Renal pelvis (tissue), 12 donors: ENCODE measurements at places on chromosomes 6 and 20.

DNA sequence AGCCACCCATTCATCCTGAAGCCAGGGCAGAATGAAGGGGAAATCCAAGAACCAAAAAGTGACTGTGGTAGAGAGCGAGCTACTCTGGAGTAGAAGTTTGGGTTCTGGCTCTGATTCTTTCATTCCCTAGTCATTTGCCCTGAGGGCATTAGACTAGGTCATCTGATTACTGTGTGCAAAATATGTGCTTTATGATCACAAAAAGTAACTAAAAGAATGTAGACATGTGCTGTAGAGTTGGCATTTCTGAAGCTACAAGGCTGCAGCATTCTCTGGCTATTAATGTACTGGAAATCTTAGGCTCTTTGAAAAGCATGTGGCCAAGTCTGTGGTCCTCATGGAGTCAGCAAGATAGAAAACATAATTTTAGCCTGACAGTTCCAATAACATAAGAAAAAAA, 94.2 kb downstream of the TBC1D7 start:
- no peak for DNase-seq

DNA sequence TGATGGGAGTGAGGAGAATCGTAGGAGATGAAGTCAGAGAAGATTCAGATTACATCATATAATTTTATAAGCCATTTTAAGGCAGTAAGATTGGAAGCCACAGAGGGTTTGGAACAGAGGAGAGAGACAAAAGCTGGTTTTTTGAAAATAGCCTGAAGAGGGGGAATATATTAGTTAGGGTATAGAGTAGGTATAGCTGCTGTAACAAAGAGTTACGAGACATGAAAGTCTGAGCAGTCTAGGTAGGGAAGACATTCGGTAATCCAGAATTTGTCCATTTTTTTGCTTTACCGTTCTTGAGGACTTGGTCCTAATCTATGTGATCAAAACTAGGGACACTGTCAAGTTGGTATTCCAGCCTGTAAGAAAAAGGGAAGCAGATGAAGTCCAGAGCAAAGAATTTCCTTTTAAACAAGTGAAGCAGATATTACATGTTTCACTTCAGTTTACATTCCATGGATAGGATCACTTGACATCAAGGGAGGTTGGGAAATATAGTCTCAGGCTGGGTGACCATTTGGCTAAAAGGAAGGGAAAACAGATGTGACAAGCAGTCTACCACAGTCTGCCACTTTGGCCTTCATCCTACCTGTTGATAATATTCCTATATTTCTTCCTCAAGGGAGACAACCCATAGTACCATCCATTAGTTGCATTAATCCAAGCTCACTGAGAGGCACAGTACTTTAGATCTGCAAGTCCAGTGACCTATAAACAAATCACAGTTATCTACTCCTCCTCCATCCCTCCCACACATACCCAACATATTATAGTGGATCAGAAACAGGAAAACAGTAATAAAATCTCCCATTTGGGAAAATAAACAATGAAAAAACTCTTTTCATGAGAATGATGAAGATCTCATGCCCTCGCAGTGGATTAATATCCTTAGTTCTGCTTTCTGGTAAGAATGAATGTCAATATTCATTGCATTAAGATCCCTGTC, 10.2 kb downstream of the FAM135A start:
- peak; percentile 20 for DNase-seq

DNA sequence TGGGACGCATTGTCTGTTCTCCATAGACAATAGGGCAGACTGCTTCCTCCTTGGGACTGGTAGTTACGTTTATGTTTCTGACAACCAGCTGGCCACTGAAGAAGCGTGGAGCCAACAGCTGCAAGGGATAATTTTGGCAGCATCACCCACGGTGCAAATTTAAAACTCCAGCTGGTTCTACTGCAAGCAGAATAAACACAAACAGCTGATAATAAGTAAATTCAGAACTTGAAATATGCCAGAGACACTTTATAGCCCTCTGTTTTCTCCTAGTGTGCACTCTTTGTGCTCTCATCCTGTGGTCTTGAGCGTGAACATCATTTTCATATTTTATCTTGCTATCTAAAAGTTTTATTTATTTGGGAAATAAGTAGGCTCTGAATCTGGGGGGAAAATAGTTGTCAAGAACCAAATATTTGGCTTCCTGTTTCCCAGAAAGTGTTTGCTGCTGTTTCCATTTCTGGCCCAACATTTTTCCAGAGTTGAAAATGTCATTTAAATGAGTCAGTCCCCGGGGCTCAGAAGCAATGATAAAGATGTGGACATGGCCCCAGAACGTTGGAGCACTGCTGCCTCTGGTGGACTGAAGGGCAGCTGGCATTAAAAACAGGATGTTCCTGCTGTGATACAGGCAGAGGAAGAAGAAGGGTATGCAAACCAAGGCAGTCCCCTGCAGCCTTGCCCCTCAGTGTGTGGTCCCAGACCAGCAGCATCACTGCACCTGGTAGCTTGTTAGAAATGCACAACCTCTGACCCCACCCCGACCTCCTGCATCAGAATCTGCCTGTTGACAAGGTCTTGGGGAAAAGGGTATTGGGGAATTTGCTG, 12.5 kb upstream of the THBD start:
- DNase-seq = peak; percentile 73

DNA sequence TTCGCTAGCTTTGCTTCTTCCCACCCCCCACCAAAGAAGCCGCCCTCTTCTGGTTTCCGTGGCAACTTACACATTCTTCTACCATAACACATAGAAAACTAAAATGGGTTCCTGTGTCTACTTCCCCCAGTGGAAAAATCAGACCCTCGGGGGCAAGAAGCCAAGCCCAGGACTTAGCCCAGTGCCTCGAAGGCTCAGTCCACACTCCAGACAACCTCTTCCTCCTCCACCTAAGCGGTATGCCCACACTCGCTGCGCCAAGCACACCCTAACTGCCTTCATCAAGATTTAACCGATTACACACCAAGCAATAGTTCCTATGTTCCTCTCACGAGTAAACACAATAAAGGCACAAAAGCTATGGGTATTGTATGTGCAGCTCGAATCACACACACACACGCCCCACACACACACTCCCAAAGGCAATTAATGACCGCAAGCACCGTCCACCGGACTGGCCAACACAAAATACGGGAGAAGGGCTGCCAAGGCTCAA, 537 bp downstream of the PPIL4 start:
- peak; percentile 71 for DNase-seq

DNA sequence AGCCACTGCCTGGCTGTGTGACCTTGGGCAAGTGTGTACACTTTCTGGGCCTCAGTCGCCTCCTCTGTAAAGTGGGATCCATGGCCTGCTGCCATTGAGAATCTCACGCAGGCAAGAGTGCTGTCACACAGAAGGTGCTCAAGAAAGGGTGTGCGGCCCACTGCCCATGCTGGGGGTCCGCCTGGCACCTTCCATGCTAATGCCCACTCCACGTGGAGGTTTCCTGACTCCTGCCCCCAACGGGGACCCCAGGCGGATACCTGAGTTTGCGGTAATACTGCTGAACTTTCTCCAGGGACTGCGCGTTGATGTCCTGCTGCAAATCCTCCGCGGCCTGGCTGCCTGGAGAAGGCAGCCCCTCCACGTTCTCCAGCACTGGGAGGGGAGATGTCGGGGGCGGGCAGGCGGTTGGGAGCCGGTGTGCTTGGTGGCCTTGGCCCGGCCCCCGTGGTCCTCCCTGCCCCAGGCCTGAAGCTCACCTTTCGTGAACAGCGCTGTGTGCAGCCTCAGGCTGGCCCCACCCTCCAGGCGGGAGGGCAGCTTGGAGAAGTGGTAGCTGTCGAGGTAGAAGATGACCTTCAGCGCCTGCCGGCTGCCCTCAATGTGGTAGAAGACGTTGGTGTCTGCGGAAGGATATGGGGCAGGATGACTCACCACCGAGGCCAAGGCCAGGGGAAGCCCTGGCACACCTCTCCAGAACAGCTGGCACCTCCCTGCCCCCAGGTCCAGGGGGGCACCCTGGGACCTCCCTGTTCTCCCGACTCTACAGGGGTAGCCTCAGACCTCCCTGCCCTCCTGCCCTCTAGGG, 195.6 kb downstream of the PREX1 start:
- DNase-seq = no peak

- no peak for DNase-seq
Measured at GRCh38 chr20:31594558-31595379, 10.3 kb upstream of the ID1 start.

DNA sequence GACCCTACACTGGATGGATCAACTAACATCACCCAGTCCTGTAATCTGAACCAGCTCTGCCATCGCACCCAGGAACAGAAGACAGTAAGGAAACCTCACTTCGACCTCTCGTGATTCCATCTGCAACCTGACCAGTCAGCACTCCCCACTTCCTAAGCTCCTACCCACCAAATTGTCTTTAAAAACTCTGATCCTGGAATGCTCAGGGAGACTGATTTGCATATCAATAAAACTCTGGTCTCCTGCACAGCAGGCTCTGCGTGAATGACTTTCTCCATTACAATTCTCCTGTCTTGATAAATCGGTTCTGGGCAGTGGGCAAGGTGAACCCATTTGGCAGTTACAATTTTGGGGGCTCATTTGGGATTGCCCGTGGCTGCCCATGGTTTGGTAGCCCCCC, 18.3 kb upstream of the AGPAT4 start:
- DNase-seq = no peak

DNA sequence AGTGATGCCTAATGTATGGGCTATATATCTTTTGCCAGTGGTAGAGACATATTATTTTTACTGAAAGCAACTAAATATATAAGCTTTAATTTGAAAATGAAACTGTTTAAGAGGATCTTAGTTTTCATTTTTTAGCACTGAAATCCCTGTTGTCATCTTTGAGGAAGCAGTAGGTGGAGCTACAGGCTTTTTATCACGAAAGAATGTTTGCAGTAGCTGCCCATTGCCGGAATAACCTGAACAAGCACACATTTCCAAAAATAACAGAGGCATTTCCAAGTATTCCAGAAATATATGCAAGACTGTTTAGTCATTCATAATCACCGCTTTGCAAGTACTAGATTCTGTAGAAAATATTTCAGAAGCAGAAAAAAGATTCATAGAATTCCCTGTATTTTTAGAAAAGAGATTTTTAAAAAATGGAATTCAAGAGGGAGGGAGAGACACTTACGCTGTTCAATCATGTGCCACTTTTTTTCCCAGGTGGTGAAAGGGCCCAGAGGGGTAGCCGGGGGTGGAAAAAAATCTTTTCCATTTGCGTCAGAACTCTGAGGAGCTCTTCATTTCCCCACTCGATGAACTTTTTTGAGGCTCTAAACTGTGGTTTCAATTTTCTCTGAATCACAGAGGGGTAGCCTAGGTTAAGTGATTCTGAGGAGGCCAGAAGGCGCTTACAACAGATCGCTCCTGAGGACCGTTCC, 142.5 kb upstream of the FERMT1 start:
- peak; percentile 29 for DNase-seq

GRCh38 chr20:46544576-46544975, 5.9 kb downstream of the OCSTAMP start:
- DNase-seq = no peak

DNA sequence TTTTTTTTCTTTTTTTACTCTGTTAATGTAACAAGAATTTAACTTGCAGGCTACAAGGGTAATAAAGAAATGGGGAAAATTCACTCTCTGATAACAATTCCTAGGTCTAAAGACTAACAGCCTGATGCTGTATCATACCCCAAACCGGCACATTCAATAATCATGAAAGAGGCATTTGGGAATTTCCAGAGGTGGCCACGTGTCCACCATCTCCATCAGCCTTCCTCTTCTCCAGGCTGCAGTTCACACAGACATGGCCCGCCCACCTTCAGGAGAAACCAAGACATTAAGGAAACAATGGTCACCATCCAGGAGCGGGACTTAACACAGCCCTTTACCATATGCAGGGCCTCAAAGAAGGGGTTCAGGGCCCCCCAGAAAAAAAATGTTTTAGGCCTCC, 44.8 kb downstream of the PDE10A start:
- no peak for DNase-seq

GRCh38 chr6:15338476-15338875, 92.6 kb downstream of the JARID2 start:
- no peak for DNase-seq

- DNase-seq = no peak
Measured at GRCh38 chr6:88442737-88443136, 276.6 kb upstream of the CNR1 start.

- DNase-seq = no peak
Measured at GRCh38 chr6:2061880-2062279, 183.5 kb downstream of the GMDS start.

- peak; percentile 53 for DNase-seq
Measured at GRCh38 chr20:43507150-43508080, at the start of gene L3MBTL1. Gene L3MBTL1, plus strand, starts transcription at chr20:43507697. Its CDS starts 5,807 bp downstream, at chr20:43513504.

DNA sequence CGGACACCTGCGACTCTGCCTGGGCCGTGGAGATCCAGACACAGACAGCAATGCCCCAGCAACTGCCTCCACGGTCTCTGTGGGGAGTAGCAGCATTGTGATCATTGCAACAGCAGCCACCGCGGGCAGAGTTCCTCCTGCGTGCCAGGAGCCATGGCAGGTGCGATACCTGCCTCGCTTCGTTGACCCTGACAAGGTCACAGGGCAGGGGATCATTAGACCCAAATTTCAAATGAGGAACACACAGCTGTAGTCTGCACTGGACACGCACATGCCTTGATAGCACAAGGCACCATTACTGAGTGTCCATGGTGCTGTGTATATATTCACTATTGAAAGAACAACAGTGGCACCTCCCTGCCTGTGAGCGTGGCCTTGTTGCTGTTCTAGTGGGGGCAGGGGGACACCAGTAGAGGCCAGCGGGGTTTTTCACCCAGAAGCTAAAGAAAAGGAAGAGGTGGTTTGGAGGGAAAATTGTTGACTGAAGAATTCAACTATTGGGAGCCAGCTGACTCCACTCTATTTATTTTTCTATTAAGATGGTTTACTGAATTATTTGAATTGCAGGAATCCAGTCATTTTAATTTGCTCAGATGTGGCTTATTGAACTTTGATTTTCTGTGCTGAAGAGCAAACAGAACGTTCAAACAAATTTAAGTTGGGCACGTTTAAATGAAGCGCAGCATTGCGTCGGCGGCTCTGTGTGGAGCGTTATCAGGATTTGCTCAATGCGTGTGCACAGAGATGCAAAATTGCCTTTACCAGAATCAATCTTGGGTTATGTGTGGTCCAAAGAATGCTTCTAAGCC, 60.2 kb upstream of the RPS6KA2 start:
- DNase-seq = no peak

GRCh38 chr6:151325075-151326050, 66.0 kb downstream of the ZBTB2 start:
- DNase-seq = no peak

DNA sequence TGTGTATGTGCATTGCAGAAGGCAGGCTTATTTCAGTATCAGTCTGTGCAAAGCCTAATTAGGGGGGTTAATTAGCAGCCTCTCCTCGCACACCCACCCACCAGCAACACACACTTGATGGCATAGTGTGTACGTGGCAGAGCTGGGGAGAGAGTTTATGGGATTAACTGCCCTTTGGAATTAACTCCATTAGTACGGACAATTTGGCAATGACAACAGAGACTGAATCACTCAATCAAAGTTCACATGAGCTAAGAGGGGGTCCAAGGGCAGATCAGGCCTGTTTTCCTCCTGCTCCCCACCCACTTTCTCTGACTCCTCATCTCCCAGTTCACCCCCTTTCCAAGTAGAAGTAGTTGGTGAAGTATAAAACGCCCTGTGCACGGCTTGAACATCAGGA, 69.5 kb downstream of the LRFN2 start:
- DNase-seq = no peak

GRCh38 chr6:41581381-41581991, 35.3 kb downstream of the FOXP4 start:
- DNase-seq = no peak
